ENCODE measurements at places on chromosomes 11 and 22.

- H3K4me1 ChIP-seq: no peaks in the 10 kb centered on the region
- H3K27me3 ChIP-seq: no peaks in the 10 kb centered on the region
- no peaks in the 10 kb centered on the region for H3K36me3 ChIP-seq
- no peak overlapping the region for H3K27ac ChIP-seq
Measured at GRCh38 chr22:50318356-50318697, 8.5 kb downstream of the DENND6B start.

DNA sequence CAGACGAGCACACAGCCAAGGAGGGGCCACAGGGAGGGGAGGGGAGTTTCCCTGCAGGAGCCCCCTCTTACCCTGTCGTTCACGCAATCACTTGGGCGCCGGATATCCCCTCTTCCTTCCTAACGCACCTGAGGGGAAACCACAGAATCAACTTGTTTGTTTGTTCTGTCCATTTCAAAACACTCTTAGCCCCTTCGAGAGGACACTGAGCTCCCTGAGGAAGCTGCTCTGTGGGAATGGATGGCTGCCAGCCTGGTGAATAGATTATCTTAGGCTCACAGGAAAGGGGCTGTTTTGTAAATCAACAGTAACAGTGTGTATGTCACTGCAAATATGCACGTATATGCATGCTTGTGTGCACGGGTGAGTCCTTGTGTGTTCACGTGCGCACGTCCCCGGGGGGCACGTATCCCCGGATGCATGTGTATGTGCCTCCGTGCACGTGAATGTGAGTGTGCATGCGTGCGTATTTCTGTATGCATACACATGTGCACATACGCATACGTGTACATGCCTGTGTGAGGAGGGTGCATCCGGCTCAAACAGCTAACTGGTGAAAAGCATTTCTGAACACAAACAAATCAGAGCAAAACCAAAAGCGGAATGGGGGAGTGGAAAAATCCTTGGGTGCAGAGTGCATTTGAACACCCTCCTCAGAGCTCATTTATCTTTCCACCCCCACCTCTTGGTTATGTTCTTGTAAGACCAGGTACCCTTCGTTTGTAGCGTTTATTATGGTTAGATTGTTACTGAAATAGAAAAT is 7.2 kb downstream of the ARSA start:
- peak; percentile 91 for DNase-seq
- H3K4me1 ChIP-seq: peaks cover 14% of the 10 kb centered on the region
- H3K27me3 ChIP-seq: no peaks in the 10 kb centered on the region

DNA sequence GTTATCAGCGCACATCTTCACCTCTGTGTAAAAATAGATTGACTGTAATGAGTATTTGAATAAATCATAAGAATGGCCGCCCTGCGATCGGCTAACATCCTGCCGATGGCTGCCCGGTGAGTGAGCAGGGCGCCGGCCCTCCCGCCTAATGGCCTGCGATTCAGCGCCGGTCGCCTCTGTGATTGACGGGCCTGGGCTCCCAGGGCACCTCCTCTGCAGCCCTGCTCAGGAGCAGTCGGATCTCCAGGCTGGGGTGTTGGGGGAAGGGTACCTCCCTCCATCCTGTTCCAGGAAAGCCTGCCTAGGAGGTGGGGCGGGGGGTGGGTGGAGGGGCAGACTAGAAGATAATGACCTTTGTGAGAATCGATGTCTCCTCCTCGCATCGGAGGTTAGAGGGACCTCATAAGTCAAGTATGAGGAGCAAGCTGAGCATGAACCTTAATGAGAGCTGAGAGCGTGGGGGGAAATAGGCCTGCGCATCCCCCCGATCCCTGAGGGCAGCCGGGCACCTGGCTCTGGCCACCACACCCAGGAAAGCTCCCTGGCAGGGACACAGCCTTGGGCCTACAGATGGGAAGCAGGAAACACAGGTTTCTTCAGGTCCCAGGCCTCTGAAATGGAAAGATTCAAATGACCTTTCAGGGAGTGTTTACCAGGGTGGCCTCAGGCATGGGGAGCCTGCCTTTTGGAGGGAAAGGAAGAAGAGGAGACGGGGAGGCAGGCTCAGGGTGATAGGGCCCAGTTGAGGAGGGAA is 71.7 kb downstream of the PKNOX2 start:
- no peaks in the 10 kb centered on the region for H3K4me1 ChIP-seq
- DNase-seq: no peak
- no peak overlapping the region for H3K27ac ChIP-seq
- no peak overlapping the region for H3K4me3 ChIP-seq

- H3K27ac ChIP-seq: no peak overlapping the region
- no peaks in the 10 kb centered on the region for H3K36me3 ChIP-seq
- H3K4me1 ChIP-seq: no peaks in the 10 kb centered on the region
- no peak for DNase-seq
- no peaks in the 10 kb centered on the region for H3K27me3 ChIP-seq
- H3K4me3 ChIP-seq: no peak overlapping the region
Measured at GRCh38 chr11:84413549-84413948, 1127.4 kb upstream of the CCDC90B start.

DNA sequence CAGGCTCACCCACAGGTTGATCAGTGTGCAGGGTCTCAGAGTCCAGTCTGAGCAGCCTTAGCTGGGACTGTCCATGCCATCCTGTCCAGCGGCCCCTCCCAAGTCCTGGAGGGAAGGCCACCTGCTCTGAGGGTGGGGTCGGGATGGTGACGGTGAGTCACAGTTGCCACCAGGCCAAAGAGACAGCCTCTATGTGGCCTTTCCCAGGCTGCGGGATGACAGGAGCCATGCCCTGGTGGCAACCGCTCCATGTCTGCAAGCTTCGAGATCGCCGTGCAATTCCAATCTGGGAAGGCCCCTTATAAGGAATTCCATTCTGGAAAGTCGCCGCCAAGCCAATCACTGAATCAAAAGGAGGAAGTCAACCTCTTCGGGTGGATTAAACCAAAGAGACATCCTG is 47.5 kb downstream of the RTL6 start:
- H3K36me3 ChIP-seq: no peaks in the 10 kb centered on the region
- no peak for DNase-seq
- H3K27me3 ChIP-seq: no peaks in the 10 kb centered on the region
- H3K27ac ChIP-seq: no peak overlapping the region
- no peak overlapping the region for H3K4me3 ChIP-seq

DNA sequence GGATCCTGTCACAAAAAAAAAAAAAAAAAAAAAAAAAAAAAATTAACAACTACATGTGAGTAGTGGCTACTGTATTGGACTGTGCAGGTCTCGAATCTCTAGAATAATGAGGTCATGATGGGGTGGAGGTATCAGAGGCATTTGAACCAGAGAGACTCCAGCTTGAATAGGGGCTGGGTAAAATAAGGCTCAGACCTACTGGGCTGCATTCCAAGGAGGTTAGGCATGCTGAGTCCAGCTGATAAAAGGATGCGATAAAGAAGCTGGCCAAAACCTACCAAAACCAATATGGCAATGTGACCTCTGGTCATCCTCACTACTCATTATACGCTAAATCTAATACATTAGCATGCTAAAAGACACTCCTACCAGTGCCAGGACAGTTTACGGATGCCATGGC is 5.9 kb upstream of the PACSIN3 start:
- H3K36me3 ChIP-seq: no peaks in the 10 kb centered on the region
- H3K4me3 ChIP-seq: no peak overlapping the region
- peaks cover 9% of the 10 kb centered on the region for H3K4me1 ChIP-seq
- H3K27ac ChIP-seq: no peak overlapping the region
- no peaks in the 10 kb centered on the region for H3K27me3 ChIP-seq
- no peak for DNase-seq

- peak; percentile 94 for DNase-seq
- no peaks in the 10 kb centered on the region for H3K27me3 ChIP-seq
- H3K27ac ChIP-seq: peak overlapping the region; percentile 75
- no peak overlapping the region for H3K4me3 ChIP-seq
Measured at GRCh38 chr11:3049430-3050243, 7.6 kb downstream of the CARS1 start.

GRCh38 chr11:94732617-94733281 is 35.4 kb upstream of the AMOTL1 start:
- H3K4me3 ChIP-seq: no peak overlapping the region
- no peak overlapping the region for H3K27ac ChIP-seq
- DNase-seq: no peak
- H3K4me1 ChIP-seq: peaks cover 35% of the 10 kb centered on the region
- no peaks in the 10 kb centered on the region for H3K27me3 ChIP-seq

DNA sequence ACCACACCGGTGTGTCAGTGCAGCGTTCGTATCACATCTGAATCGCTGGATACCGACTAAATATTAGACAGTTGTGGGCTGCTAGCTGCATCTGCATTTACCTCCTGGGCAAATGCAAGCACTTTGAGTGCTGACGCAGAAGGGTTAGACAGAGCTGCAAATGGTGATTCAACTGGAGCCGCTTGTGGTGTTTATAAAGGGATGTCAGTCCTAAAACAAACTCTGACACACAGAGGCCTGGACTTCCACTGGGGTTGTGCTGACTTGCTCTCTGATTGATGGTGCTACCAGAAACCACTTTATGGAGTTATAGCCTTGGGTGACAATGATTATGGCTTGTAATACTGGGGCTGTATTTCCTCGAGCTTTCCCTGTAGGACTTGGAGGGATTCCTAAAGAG is 374.4 kb downstream of the NTM start:
- no peaks in the 10 kb centered on the region for H3K27me3 ChIP-seq
- peaks cover 25% of the 10 kb centered on the region for H3K4me1 ChIP-seq
- H3K27ac ChIP-seq: no peak overlapping the region
- H3K4me3 ChIP-seq: no peak overlapping the region

DNA sequence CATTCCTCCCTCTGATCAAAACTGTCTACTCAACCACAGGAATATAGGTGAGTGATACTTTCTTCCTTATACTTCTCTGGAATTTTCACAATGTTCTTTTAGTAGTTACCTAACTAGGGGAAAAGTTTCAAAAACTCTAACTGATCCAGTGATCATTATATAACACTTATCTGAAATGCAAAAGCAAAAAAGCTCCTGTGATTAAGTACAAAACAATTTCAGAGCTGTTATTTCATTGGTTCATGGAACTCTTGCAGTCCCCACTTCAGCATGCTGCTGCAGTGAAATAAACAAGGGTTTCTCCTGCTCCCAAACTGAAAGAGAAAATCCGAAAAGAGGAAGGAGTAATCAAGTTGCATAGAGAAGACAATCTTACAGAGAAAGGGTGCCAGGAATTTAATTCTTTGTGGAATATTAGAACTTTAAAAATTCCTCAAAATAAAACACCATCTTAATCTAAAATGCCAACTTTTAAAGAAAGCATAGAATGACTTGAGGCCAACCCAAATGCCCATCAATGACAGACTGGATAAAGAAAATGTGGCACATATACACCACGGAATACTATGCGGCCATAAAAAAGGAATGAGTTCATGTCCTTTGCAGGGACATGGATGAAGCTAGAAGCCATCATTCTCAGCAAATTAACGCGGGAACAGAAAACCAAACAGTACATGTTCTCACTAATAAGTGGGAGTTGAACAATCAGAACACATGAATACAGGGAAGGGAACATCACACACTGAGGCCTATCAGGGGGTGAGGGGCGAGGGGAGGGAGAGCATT is 20.3 kb downstream of the PPP2R1B start:
- DNase-seq: no peak
- peaks cover 82% of the 10 kb centered on the region for H3K36me3 ChIP-seq
- H3K4me3 ChIP-seq: no peak overlapping the region
- no peaks in the 10 kb centered on the region for H3K27me3 ChIP-seq
- no peaks in the 10 kb centered on the region for H3K4me1 ChIP-seq
- no peak overlapping the region for H3K27ac ChIP-seq

DNA sequence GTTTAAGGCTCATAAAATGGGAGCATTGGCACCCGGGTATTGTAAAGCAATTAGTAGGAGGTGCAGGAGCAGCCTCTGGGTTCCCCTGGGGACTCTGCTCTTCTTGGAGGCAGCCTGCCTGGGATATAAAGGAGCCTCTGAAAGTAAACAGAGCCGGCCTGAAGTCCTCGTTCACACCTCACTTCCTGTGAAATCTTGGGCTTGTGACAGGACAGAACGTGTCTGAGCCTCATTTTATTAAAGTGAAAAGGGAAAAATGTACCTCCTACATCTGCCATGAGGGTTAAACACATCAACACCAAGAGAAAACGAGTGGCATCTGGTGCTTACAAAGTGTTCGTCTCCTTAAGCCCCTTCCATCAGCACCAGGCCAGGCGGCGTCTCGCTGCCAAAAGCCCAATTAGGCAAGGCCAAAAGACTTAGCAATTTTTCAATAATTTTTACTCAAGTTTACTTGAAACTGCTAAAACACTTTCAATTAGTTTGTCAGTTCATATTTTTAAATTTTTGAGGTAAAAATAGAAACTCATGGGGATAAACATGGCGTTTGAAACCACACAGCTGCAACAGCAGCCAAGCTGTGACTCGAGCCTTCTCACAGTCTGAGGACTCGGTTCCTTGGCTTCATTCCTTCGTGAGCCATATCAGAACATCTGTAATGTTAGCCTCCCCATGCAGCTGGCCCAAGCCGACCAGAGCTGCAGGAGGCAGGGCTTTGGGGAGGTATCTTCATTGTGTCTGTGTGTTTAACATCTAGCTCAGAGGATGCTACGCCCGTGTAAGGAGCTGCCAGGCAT is 33.6 kb downstream of the MAP6 start:
- no peak overlapping the region for H3K4me3 ChIP-seq
- DNase-seq: peak; percentile 51
- no peaks in the 10 kb centered on the region for H3K27me3 ChIP-seq
- H3K4me1 ChIP-seq: peaks cover 27% of the 10 kb centered on the region
- no peak overlapping the region for H3K27ac ChIP-seq
- H3K36me3 ChIP-seq: no peaks in the 10 kb centered on the region

- peaks cover 34% of the 10 kb centered on the region for H3K4me1 ChIP-seq
- H3K36me3 ChIP-seq: no peaks in the 10 kb centered on the region
- H3K27me3 ChIP-seq: no peaks in the 10 kb centered on the region
- H3K27ac ChIP-seq: no peak overlapping the region
Measured at GRCh38 chr11:36365907-36366306, 69.8 kb downstream of the PRR5L start.

DNA sequence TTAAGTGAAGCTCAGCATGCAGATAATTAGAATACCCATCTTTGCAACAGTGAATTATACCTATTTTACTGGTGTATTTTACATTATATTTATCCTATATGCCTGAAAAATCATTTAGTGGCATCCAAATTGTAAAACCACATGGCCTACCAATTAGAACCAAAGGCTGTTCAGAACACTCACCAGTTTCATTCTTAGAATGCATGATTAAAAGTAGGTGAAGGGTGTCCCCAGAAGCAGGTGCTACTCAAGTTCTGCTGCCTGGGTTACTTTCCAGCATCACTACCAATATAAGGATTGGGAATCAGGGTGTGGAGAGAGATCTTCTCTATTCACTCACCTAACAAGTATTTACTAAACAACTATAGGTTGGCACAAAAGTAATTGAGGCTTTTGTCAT is 103.3 kb downstream of the SGSM3 start:
- no peaks in the 10 kb centered on the region for H3K36me3 ChIP-seq
- no peak overlapping the region for H3K27ac ChIP-seq
- H3K27me3 ChIP-seq: no peaks in the 10 kb centered on the region
- no peak for DNase-seq
- no peak overlapping the region for H3K4me3 ChIP-seq
- H3K4me1 ChIP-seq: peaks cover 1% of the 10 kb centered on the region

GRCh38 chr11:77402218-77402556 is 71.7 kb downstream of the PAK1 start:
- DNase-seq: no peak
- no peak overlapping the region for H3K27ac ChIP-seq
- H3K4me1 ChIP-seq: peaks cover 9% of the 10 kb centered on the region
- H3K27me3 ChIP-seq: no peaks in the 10 kb centered on the region
- H3K4me3 ChIP-seq: no peak overlapping the region
- H3K36me3 ChIP-seq: no peaks in the 10 kb centered on the region

Data from A673 (cell line).